ENCODE measurements at places on chromosomes 1 and 21.

DNA sequence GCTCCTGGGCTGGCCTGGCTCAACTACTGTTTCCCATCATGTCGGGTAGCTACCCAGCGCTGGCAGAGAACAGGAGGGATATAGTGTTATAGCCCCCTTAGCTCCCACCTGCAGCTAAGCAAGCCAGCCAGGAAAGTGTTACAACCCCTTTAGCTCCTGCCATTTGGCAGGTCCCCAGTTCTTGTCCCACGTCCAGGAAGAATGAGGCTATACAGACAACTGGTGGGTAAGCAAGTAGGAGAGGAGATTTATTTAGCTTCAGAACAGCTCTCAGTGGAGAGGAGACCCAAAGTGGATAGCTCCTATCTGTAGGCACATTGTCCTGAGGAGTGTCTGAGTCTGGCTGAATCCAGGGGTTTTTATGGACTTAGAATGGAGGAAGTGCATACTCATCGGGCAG lies 741.1 kb upstream of the B3GALT2 start:
- no peak for DNase-seq

GRCh38 chr1:119858126-119858525 lies 38.2 kb downstream of the ADAM30 start:
- no peak for DNase-seq

- no peak for DNase-seq
These were observed 61.0 kb upstream of the ADARB1 start for GRCh38 chr21:45013260-45013841.

DNA sequence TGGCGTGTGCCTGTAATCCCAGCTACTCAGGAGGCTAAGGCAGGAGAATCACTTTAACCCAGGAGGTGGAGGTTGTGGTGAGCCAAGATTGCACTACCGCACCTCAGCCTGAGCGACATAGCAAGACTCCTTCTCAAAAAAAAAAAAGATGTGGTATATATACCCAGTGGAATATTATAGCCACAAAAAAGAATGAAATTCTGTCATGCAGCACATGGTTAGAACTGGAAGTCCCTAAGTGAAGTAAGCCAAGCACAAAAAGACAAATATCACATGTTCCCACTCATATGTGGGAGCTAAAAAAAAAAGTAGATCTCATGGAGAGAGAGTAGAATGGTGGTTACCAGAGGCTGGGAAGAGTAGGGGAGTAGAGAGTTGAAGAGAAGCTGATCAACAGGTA lies 18.7 kb downstream of the PSMB4 start:
- DNase-seq = no peak

- no peak for DNase-seq
These were observed 852 bp downstream of the TMEM50A start for GRCh38 chr1:25338986-25339385.
